Mucosa of gallbladder (tissue), 1 donor: ENCODE measurements at places on chromosomes 2 and 18. TPM values are rescaled to one million over a fixed set of nuclear protein-coding genes. Genes with fewer than 3 reads are reported as not detected.

Gene CCDC102B
- total RNA-seq = 9.4 TPM

Gene MTERF4
- total RNA-seq = 32.7 TPM

Gene CYTIP
- 10.7 TPM for total RNA-seq

Gene NLRC4
- total RNA-seq = 1.9 TPM

Gene CIAO1
- total RNA-seq = 69.3 TPM

Gene IL36B
- total RNA-seq = not detected

Gene HOXD4
- total RNA-seq = 1.0 TPM

Gene MARS2
- total RNA-seq = 4.8 TPM

Gene HOXD13
- total RNA-seq = not detected

Gene CNDP1
- total RNA-seq = 4.0 TPM

Gene COPS9
- total RNA-seq = 121 TPM

Gene FSHR
- total RNA-seq = 0.20 TPM

Gene ASXL2
- 37.5 TPM for total RNA-seq

Gene SALL3
- total RNA-seq = 0.17 TPM

Gene BMP10
- total RNA-seq = not detected

Gene MC5R
- total RNA-seq = not detected

Gene ATP8B1
- 125 TPM for total RNA-seq

Gene GULP1
- total RNA-seq = 53.4 TPM

Gene SCYGR3
- total RNA-seq = not detected

Gene IL36RN
- total RNA-seq = not detected

Gene GATA6
- 94.2 TPM for total RNA-seq

Gene YPEL5
- 133 TPM for total RNA-seq

Gene NXPH2
- not detected for total RNA-seq

Gene HDHD2
- 36.9 TPM for total RNA-seq

Gene FBXO36
- total RNA-seq = 2.3 TPM
